ENCODE measurements at places on chromosomes 1 and 21.
A peak's percentile ranks its signal among the peaks of the same experiment; 100 is the strongest.

DNA sequence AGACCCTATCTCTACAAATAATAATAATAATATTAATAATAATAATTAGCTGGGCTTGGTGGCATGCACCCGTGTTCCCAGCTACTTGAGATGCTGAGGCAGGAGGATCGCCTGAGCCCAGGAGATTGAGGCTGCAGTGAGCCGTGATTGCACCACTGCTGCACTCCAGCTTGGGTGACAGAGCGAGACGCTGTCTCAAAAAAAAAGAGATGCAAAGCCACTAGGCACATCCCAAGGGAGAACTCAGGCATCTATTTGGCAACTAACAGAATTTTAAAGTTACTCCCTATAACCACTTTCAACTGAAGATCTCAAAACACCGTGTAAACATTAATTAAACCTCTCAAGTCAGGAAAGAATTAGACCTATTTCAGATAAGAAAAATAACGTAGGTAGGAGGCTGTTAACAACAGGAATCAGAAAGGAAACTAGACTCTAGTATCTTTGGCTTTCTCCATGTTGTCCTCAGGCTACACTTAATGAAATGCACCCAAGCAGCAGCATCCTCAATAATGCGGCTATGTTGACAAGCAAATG lies 3.7 kb downstream of the RNF19B start:
- no peak for DNase-seq

- DNase-seq: no peak
Observed at GRCh38 chr21:26469789-26470188, 103.3 kb downstream of the CYYR1 start.

GRCh38 chr1:113905435-113905861 lies 322 bp downstream of the DCLRE1B start:
- DNase-seq: no peak

- DNase-seq: peak; percentile 13
Observed at GRCh38 chr1:62294261-62294660, 25.0 kb downstream of the KANK4 start.

DNA sequence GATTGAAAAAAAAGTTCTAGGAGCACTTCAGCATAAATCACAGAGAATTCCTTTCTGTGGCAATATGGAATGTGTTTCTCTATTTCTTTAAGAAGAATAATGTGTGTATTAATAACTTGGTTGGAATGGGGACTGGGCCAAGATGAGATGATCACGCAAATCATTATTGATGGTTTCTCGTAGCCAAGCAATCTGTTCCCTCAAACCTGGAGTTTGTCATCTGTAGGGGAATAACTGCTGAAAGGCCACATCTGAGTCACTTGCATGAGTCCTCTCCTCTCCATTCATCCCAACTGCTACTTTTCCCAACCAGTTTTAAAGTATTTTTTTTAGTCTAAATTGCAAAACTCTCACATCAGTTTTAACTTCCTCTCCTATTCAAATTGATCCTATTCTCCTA lies 480.4 kb downstream of the PLPP3 start:
- no peak for DNase-seq

DNA sequence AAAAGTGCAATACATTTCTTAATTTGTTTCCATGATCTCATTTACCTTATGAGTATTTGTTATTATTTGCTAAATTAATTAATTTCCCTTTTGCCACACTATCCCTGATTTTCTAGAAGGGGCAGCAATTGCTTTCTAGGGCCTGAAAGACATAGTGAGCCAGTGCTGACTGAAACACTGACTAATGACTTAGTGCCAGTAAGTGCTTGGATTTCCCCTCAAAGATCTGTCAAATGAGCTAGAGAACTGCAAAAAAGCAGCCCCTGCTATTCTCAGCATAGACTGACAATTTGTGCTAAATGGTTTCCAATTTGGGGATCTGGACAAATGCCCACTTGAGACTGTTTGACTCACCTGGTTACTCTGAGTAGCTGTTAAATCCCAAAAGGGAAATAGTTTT lies 35.6 kb upstream of the USH2A start:
- DNase-seq: no peak

DNA sequence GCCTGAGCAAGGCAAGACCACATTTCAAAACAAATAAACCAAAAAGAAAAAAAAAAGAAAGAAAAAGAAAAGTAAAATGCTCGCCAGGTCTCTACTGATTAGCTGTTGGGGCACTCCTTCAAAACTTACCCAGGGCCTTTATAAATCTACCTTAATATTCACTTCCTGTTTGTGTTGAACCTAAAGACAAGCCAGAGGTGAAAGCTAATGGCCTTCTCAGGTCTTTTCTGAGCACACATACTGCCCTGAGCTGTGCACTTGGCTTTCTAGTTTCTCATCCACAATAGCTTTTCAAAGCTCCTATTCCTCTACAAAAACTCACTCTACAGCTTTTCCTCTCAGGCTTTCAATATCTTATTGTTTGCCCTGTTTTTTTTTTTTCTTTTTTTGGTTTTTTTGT lies 50.5 kb downstream of the RNF115 start:
- no peak for DNase-seq

DNA sequence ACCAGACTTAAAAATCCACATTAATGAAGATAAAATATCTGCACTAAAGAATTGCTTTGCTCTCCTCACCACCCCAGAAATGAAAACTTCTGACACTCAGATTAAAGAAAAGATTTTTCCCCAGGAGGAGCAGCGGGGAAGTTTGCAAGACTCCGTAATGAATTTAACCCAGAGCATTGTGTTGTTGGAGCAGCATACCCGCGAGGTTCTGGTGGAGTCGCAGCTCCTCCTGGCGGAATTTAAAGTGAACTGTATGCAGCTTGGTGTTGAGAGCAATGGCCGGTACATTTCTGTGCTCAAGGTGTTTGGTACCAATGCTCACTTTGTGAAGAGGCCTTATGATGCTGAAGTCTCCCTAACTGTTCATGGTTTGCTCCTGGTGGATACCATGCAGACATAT lies 46.4 kb downstream of the VPS13D start:
- DNase-seq: no peak

DNA sequence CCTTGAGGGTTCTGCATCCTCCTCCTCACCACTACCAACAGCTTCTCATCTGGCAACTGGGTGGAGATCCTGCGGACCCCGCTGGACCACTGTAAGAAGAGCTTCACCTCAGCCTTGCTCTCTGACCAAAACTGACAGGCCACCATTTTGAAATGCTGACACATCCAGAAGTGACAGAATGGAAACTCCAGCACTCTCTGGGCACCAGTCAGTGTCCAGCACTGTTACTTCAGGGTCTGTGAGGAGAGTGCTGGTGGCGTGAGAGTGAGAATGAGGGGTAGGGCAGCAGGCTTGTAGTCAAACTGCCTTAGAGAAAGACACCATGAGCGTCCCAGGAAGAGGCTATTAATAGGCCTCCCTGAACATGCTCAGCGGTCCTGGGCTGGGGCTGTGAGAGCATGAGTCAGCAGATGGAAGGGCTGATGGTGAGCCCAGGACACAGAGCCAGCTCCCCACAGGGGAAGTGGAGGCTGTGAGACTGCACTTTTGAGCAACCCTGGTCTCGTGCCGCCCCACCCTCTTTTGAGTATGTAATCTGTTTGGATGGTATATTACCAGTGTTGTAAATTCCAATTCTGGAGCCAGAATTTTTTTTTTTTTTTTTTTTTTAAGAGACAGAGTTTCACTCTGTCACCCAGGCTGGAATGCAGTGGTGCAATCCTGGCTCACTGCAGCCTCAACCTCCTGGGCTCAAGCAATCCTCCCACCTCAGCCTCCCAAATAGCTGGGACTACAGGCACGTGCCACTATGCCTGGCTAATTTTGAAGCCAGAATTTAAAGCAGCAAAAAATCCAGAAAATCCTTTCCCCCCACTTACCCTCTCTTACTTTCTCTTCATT lies 34.4 kb upstream of the SLC30A1 start:
- DNase-seq: no peak

DNA sequence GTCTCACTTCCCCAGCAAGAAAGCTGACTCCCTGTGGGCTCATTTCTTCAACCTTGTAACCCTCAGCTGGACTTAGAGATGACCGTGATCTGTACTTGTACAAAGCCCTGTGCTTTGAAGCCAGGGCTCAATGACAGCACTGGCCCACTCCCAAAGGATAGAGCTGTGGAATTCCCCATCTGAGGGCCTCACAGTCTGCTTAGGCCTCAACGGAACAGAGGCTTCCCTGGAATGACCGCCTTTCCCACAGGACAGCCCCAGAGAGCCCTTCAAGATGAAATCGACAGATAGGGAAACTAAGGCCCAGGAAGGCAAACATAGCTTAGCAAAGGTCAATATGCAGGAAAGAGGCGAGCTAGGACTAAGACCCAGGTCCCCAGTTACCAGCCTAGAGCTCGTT lies 11.5 kb downstream of the SLC9A1 start:
- no peak for DNase-seq

- DNase-seq: peak; percentile 36
Observed at GRCh38 chr1:169595764-169596711, 9.8 kb upstream of the F5 start.

DNA sequence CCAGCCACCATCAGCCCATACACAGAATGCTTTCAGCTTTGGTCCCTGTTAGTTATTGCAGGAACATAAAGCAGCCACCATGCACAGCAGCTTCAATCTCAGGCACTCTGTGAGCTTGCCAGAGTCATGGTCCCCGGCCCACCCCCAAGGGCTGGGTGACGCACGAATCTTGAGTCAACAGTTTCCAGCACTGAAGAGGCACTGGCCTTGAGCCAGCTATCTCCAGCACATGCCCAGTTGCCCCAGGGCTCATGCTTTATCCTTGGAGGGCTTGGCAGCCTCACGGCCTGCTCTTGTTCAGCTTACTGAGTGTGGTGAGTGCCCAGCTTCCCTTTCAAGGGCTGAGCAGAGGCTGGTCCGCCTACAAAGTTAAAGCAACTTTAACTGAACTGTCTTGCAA lies 200.7 kb upstream of the RAB4A start:
- DNase-seq: no peak

DNA sequence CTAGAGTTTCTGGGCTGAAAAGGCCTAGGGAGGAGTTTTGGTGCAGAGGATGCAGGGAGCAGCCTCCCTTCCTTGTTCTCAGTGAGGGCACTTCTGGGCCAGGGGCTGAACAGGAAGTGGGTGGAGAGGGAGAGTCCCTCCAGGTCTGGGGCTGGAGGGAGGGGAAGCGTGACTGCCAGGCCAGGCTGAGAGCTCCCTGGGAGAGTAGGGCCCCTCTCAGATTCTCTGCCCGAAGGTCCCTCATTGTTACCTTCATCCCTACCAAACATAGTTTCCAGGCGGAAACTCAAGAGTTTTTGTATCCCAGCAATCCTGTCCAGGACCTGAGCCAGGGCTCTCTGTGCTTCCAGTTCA lies 36.8 kb downstream of the CITED4 start:
- DNase-seq: peak; percentile 33

DNA sequence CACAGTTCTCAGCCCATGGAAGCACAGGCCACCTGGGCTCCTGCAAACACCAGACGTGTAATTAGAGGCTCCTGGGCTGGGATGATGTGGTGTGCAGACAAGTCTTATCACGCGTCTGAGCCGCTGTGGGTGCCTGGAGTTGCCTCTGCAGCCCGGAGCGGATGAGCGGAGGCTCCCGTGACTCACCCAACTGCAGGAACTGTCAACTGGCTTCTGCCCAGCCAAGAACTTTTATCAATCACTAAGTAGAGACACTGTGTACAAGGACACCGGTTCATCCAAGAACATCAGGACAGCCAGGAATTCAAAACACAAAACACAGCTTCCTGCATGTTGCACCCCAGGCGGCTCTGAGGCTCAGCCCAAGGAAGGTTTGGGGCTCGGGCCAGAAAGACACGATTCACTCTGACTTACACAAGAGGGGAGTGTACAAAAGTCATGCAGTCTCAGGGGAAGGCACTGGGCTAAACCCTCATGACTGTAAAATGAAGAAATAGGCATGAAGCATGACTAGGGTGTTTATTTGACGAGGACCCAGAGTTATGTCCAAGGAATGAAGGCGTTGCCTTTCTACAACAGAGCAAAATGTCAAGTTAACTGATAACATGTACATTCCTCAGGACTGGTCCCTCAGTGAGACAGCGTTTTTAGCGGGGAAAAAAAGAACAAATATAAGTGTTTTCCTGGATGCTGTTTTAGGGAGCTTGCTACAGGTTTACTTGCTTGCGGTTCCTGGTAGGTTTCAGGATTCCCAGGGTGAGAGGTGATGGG lies 21.1 kb downstream of the ERRFI1 start:
- DNase-seq: no peak

- DNase-seq: no peak
Observed at GRCh38 chr21:40294345-40294744, 427.1 kb downstream of the PCP4 start.

DNA sequence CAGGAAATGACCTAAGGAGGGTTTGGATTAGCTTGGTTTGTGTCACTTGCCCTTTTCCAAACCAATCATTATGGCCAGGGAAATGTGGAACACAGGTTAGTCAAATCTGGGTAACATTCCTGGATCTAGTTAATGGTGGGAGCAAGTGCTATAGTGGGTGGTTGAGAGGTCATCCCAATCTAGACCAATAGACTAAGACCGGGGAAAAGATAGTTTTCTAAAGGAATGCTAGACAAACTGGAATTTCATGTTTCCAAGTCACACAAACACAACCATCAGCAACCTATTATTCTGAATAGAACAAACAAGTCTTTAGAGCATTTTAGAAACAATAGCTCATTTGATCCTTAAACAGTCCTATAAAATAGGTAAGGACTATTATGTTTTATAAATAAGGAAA lies 4.3 kb upstream of the MAN1A2 start:
- no peak for DNase-seq

DNA sequence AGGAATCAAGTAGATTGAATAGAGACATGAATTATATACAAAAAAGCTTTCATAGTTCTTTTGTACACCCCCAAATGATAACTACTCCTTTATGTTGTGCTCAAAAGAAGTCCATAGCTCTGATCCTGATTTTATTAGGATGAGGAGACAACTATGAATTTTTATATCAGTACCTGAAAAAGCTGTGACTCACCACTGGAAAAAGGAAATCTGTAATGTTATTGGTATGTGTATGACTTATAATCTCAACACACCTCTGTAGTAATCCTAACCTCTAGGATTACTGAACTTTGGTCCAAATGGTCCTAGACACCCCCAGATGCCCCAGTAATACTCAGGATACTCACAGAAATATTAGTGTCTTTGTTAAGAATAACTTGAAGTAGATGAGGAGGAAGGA lies 10.2 kb downstream of the PRKAB2 start:
- no peak for DNase-seq

GRCh38 chr1:79955966-79956365 lies 949.4 kb upstream of the ADGRL4 start:
- DNase-seq: no peak

DNA sequence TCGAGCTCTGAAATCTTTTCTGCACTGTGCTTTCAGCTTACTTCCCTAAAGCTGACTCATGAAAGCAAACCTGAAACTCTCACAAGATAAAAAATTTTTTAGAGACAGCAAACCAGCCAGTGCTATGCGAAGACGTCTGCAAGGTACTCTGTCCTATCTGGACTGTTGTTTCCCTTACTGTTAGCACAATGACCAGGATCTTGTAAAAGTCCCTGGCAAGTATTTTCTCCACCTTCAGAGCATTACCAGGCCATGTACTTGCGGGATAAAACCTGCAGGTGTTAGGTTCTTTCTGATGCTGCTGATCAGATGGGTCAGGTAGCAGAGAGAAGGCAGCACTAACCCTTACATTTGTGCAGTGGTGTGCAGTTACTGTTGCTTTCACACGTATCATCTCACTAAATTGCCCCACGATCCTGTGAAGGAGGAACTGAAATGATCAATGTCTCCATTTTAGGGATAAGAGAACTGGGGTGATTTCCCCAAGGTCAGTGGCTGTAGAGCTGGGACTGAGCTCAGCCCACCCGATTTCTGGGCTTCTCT lies 56.6 kb downstream of the PLXNA2 start:
- no peak for DNase-seq
